GM04503 (cell line): ENCODE measurements at places on chromosomes 6 and 20.

- no peak for DNase-seq
Observed at GRCh38 chr6:150865406-150866146, at the start of gene MTHFD1L. MTHFD1L (plus strand) TSS chr6:150865702; CDS start chr6:150865823, 121 bp downstream.

- no peak for DNase-seq
Observed at GRCh38 chr6:92826633-92827032, 592.7 kb downstream of the EPHA7 start.

- no peak for DNase-seq
Observed at GRCh38 chr6:154737424-154737823, 4.2 kb downstream of the SCAF8 start.

DNA sequence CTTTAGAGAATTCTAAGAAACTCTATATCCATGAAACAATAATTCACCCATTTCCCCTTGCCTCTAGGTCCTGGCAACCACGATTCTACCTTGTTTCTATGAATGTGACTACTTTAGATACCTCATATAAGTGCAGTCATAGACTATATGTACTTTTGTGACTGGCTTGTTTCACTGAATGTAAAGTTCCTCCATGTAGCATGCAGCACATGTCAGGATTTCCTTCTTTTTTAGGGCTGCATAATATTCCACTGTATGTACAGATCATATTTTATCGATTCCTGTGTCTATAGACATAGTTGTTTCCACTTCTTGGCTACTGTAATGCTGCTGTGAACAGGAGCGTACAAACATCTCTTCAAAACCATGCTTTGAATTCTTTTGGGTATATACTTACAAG lies 11.7 kb downstream of the EEF1E1 start:
- DNase-seq: no peak

DNA sequence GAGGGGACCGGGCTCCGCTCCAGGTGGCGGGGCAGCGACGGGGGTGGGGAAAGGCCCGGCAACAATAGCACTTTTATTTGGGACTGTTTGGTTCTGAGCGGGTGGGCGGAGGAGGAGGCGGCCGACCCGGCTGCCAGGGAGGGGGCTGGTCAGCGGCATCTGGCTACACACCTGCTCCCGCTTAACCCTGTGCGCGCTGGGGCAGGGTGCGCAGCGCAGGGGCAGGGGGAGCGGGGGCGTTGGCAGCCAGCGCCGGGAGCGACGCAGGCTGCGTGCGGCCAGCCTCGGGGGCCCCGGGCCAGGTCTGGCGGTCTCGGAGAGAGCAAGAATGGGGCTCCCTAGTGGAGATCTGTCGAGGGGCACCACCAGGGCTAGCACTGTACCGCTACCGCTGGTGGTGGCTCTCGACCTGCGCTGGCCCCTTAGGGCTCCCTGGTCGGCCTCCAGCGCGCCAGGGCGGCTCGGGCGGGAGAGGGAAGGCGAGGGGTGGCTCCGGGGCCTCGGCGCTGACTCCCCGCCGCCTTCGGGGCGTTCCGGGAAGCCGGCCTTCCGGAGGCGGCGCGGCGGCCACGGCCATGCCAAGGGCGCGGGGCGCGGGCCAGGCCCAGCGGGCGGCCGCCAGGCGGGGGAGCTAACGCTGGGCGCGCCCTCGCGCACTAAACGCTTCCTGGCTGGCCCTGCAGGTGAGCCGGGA lies 92.4 kb downstream of the NCR2 start:
- DNase-seq: no peak
